ENCODE measurements at places on chromosomes 16 and 17.

GRCh38 chr17:31202968-31203367, 94.1 kb downstream of the OMG start:
- no peak for DNase-seq

GRCh38 chr16:66008136-66008535, 358.4 kb upstream of the CDH5 start:
- DNase-seq: no peak

- no peak for DNase-seq
Measured at GRCh38 chr17:41972571-41973407, 6.2 kb downstream of the CNP start.

- no peak for DNase-seq
Measured at GRCh38 chr17:40944531-40944930, 7.1 kb upstream of the KRT23 start.

- DNase-seq: no peak
Measured at GRCh38 chr17:56300144-56300543, 146.9 kb downstream of the ANKFN1 start.

GRCh38 chr16:87066133-87067002, 250.8 kb downstream of the C16orf95 start:
- no peak for DNase-seq

DNA sequence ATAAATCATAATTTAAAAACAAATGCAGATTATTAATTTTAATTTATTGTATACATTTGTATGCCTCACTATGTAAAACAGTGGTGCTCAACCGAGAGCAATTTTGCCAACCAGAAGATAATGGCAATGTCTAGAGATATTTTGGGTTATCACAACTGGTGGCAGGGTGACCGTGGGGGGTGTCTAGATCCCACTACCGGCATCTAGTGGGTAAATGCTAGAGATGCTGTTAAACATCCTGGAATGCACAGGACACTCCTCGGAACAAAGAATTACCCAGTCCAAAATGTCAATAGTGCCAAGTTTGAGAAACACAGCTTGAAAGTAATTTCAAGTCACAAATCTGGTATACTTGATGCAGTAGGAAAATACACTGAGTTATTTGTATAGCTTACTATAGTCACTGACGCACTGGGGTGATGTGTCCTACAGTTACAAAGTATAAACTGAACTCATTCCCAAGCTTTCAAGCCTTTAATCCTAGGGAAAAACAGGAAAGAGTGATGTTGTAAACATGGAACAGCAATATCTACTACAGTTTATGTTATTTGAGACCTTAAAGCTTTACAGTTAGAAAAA, 133.5 kb downstream of the BRIP1 start:
- no peak for DNase-seq

GRCh38 chr17:73939806-73940205, 263.7 kb upstream of the RPL38 start:
- DNase-seq: no peak

DNA sequence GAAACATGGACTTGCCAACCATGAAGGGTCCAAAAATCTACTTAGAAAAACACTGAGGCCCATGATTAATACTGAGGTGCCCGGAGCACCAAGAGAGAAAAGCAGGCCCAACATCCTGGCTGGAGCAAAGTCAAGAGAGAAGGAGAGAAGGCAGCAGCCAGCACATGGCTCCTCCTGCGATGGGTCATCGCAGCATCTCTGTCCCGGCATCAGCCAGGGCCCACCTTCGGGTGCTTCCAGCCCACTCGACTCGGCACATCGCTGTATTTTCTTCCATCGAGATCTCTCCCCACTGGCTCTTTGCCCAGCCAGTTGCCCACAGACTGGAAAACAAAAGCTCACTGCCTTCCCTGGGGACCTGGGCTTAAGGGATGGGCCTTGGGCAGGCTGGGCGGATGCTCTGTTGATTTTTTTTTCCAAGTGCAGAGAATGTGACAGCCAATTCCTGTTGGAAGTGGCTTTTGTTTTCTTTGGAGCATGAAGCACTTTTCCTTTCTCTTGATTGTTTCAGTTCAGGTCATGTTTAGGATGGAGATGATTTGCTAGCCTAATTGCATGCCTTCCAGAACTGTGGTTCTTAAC, 58.1 kb downstream of the CYB5B start:
- DNase-seq: no peak

DNA sequence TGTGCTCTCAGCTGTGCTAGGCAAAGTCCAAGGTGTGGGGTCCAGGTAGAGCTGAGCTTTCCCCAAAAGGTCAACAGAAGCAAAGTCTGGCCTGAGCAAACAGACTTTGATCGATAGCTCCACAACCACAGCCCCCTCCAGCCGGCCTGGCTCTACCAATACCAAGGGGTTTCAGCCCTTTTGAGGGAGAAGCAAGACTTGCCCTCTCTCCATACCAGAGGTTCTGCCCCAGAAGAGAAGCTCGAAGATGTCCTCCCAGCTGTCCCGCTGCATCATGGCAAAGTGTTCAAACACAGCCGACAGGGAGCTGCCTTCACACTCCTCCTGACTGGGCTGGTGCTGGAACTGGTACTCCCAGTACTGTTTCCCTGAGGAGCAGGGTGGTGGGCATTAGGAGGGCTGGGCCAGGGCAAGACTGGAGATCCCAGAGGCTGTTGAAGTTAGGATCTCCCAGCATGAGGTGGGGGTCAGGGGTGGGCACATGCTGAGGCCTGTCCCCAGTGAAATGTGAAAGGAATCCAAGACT, 1.7 kb downstream of the VTN start:
- no peak for DNase-seq

DNA sequence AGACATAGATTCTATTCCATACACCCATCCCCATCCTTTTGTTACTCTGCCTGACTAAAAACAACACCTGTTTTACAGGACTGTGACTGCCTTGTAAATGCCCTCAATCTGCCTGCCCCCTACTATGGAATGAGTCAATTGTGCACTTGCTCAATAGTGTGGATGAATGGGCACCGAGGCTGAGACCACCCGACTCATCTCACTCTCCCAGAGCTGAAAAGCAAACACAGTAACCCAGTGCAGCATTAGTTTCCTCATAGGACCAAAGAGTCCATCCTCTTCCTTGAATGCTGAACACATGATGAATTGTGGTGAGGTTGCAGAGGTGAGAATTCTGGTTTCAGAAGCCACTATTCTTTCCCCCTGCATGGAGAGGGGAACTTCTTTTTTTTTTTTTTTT, 233.7 kb downstream of the ZFHX3 start:
- no peak for DNase-seq

- no peak for DNase-seq
Measured at GRCh38 chr16:80309178-80309577, 231.6 kb upstream of the DYNLRB2 start.

DNA sequence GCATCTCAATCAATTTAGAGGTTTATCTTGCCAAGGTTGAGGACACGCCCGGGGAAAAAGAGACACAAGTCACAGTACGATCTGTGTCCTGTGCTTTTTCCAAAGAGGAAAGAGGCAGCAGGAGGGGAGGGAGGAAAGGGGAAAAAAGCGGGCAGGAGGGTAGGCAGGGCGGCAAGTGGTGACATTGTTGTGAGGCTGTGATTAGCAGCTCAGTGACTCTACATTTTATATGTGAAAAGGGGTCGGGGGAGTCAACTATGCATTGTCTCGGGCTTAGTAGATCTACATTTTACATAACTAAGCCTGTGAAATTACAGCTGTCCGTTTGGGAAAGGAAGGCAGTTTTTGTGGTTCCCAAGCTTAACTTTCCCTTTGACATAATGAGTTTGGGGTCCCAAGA, 22.2 kb upstream of the RIPOR1 start:
- DNase-seq: no peak

- no peak for DNase-seq
Measured at GRCh38 chr16:89696670-89697128, 4.8 kb downstream of the SPATA2L start.

GRCh38 chr16:71339236-71340171, 19.0 kb upstream of the CALB2 start:
- no peak for DNase-seq

GRCh38 chr16:49956915-49957314, 68.1 kb upstream of the CNEP1R1 start:
- no peak for DNase-seq

DNA sequence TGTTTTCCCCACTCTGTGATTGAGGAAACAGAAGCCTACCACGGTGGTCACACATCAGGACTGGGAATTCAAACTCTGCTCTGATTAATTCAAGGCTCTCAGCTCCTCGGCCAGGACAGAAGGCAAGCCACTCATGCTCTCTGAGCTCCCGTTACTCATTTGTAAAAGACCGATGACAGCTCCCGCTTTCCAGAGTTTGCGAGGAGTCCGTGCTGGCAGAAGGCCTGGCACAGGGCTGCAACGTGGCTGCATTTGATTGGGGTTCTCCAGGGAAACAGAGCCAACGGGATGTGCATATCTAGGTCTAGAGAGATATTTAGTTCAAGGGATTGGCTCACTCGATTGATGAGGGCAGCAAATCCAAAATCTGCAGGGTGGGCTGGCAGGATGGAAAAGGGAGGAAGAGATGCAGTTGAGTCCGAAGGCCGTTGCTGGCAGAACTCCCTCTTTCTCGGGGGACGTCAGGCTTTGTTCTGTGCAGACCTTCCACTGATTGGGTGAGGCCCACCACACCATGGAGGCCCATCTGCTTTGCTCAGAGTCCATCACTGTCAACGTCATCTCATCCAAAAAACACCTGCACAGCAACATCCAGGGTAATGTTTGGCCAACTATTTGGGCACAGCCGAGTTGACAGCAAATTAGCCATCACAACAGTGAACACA, 215.5 kb upstream of the RPL38 start:
- DNase-seq: no peak

DNA sequence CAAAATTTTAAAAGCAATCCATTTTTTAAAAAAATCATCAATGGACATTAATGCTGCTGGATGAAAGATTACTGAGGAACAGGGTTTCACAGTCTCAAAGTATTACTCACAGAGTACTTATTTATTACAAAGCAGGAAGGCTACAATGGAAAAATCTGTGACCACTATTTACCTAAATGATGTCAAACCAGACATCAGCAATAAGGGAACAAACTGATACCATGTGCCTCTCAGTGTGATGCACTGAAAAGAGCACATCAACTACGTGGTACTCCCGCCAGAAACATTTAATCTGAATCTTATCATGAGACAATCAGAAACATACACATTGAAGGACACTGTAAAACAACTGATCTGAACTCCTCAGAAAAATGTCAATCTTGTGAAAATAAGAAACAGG, 124.2 kb downstream of the PARN start:
- DNase-seq: no peak

DNA sequence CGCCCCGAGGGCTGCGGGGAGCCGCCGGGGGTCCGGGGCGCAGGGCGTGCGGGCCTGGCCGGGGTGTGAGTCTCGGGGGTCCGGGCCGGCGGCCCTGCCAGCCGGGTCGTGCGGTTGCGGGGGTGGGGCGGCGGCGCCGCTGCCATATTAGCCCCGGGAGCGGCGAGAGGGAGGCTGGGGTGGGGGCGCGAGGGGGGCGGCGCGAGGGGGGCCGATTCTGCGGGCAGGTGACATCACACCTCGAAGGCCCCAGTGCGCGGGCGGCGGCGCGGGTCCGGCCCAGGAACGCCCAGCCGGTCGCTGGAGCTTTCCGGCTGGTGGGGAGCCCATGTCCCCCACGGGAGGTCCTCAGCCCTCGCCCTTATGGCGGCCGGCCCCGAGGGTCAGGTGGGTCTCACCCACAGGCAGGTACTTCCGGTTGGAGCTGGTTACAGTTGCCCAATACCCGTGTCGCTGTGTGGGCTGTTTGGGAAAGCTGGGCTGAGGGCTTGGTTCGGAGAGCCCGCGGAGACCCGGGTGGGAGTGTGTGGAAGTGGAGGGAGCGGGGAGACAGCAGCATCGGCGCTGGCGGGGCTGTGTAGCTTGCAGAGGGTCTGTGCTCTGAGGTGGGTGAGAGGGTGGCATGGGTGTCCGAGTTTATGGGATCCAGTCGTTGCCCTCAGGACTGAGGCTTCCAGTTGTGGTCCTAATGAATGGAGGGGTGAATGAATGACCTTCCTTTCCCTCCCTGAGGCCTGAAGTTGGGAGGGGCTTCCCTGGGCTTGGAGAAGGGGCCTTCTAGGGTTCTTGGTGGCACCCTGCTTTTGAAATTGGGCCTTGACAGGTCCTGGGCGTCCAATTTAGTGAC, 804 bp downstream of the ATP6V0C start:
- peak; percentile 26 for DNase-seq

GRCh38 chr16:9311303-9311954, 220.0 kb downstream of the HAPSTR1 start:
- DNase-seq: no peak

DNA sequence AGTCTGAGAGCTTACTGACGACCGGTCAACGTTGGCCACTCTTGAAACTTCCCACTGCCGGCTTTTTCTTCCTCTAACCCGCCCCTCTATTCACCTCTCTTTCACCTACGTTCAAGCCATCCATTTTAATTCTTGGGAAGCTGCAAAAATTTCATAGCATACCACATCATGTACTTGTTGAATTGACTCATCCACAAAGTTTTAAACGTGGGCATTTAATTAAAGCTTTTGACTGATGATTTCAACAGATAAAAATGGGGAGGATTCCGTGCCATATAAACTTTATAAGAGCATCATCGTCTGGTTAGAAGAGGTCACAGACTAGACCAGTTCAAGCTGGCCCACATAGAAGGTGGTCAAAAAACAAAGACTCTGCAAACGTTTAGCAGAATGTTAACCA, 22.5 kb downstream of the VPS53 start:
- no peak for DNase-seq

- no peak for DNase-seq
Measured at GRCh38 chr17:70539132-70539924, 370.0 kb downstream of the KCNJ2 start.

DNA sequence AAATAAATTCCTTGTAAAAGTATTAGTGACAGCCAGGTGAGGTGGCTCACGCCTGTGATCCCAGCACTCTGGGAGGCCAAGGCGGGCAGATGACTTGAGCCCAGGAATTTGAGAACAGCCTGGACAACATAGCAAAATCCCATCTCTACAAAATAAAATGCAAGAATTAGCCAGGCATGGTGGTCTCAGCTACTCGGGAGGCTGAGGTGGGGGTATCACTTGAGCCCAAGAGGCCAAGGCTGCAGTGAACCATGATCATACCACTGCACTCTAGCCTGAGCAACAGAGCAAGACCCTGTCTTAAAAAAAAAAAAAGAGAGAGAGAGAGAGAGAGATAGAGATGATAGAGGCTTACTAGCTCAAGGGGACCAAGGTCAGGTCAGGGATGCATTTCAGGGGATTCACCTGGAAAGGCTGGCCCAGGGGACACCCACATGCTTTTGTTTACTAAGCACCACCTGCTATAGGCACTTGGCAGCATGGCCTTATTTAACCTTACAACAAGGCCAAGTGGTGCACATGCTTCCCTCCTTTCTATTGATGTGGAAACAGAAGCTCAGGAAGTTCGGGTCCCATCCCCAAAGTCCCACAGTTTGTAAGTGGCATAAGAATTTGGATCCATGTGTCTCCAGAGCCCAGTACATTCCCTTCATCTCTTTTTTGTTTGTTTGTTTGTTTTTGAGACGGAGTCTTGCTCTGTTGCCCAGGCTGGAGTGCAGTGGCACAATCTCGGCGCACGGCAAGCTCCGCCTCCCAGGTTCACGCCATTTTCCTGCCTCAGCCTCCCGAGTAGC, 12.4 kb upstream of the SRCIN1 start:
- no peak for DNase-seq

Measured in stimulated activated CD4-positive, alpha-beta T cell treated with anti-CD3 and anti-CD28 coated beads, Interleukin-12 subunit alpha, Interleukin-12 subunit beta, amount 100 ng/mL, for 4 hours (primary cell).